Karpas-422 (cell line): ENCODE measurements at places on chromosomes 16 and 17.

- peak; percentile 62 for DNase-seq
Observed at GRCh38 chr17:3691617-3692067, 4.3 kb downstream of the P2RX5 start.

DNA sequence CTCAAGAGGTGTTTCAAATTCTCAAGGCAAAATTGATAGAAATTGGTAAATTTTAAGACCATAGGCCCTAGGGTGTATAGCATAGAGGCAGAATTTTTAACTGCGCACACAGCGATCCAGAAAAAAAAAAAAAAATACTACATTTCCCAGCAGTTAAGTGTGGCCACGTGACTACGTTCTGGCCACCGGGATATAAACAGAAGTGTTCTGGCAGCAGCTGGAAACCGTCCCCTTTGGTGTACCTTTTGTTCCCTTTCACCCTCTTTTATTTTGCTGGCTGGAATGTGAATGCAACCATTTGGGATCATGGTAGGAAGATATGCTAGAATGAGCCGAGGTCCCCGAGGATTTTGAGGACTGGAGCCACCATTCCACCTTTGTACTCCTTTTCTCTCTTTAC lies 52.7 kb upstream of the AKAP1 start:
- DNase-seq: no peak

DNA sequence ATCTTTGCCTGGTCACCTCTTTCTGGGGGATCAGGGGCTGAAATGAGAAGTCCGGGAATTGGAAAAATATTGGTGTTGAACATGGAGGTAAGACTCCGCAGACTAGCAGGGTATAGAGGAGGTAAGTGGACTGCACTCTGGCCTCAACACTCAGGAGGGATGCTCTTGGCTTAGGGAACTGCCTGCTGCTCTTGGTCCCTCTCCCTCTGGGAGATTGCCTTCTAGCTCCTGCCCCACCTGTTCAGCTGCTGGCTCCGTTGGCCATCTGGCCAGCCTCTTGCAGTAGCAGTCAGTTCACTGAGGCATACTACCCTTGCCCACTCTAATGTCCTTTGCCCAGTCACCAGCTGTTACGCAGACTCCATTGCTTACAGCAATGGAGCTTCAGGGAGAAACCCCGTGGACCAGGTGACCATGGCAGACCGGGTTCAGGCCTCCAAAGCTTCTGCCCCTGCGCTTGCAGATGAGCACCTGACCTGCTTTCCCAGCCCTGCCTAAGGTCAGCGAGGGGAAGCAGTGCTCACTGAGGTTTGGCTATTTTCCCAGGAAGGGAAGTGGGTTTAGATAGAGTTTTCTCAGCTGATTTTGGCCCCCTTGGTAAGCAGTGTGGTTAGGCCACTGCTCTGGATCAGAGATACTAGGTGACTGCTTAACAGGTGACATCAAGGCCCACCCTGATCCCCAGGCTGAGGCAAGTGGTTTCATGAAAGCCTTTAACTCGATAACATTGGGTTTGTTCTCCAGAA lies 11.9 kb downstream of the CDK5RAP3 start:
- DNase-seq: no peak

- DNase-seq: no peak
Observed at GRCh38 chr17:63984236-63984635, 11.5 kb upstream of the SCN4A start.

- no peak for DNase-seq
Observed at GRCh38 chr16:2388875-2389433, 40.3 kb upstream of the CCNF start.

DNA sequence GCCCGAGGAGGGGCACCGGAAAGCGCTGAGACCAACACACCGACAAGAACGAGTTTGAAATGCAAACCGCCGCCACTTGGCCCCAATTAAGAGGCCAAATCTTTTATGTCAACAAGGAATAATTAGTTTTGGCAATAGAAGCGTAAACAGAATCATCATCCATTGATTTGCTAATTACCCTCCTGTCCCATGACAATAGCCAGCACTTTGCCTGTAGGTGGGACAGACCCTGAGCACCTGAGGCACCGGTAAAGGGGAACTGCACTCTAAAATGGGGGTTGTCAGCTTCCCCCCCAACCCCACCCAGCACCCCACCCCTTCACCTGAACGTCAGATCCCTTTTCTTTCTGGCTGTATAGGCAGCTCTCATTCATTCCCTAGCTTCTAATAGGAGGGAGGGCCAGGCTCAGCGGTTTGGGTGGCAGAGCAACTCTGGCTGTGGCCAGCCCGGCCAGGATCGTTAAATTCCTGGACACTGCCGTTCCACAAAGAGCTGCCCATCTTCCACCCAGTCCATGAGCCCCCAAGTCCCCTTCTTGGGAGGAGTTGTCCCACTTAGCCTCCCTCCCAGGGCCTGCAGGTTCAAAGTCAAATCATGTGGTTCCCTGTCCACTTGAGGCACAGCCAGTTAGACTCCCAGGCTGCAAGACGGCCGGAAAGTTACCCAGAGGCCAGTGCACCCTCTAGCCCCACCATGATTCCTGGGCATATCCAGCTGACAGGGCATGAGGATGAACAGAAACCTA lies 45.8 kb downstream of the WNT3 start:
- DNase-seq: no peak

DNA sequence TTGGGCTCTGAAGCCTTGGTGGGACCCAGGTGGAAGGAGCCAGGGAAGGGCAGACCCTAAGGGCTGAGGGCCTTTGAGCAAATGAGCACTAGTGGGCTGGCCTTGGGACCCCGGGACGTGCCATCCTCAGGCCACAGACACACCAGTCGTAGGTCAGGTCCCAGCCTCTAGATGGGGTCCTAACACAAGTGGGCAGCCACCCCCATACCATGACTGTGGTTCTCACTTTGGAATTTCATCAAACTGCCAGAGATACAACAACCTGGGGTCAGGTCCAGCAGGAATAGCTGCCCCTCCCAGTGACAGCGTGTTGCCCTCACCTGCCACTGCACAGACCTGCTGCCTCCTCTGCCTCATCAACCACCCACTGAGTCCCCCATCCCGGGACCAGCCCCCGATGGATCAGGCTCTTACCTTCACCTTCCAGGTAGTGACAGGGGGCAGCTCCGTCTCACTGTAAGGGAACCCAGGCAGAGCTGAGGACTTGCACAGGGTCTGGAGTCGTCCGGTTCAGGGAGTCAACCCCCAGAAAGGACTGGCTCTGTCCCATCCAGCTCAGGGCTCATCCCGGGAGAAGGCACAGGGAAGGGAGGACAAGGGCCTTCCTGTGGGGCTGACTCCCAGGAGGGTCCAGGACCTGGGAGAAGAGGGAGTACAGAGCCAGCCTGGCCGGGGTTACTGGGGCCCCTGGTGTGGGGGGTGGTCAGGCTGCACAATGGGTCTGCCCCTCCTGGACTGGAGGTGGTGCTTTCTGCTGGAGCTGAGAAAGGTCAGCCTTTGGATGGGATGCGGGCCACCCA lies 40.0 kb downstream of the LGALS9 start:
- DNase-seq: no peak

DNA sequence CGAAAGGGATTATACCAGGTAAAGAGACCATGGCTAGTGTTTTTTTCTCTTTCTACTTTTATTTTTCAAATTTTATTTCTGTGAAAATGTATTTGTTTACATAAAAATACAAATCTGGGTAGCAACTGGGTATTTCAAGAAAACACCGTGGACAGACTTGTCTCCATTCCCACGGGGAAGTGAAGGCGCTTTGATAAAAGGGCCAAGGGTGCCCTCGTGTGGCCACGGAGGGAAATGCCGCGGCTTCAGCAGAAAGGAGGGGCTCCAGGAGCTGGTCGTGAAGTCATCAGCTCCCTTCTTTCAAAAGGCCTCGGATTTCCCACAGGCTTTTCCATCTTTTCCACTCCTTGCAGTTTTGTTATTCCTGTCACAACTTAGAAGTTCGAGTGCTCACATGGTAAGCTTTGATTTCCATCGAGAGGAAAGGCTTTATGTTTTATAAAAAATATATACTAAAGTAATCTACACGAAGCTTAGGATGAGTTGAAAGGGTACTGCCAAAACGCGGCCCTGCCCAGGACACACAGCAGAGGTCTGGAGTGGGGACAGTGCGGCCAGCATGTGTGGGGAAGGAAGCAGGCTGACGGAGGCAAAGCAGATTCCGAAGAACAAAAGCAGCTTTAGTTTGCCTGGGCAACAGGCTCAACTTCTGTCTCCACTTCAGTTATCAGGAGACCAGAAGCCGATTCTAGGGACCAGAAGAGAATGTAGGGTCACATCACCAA lies 15.3 kb upstream of the MNT start:
- DNase-seq: peak; percentile 94

- no peak for DNase-seq
Observed at GRCh38 chr17:57391076-57391825, 134.9 kb downstream of the MSI2 start.

DNA sequence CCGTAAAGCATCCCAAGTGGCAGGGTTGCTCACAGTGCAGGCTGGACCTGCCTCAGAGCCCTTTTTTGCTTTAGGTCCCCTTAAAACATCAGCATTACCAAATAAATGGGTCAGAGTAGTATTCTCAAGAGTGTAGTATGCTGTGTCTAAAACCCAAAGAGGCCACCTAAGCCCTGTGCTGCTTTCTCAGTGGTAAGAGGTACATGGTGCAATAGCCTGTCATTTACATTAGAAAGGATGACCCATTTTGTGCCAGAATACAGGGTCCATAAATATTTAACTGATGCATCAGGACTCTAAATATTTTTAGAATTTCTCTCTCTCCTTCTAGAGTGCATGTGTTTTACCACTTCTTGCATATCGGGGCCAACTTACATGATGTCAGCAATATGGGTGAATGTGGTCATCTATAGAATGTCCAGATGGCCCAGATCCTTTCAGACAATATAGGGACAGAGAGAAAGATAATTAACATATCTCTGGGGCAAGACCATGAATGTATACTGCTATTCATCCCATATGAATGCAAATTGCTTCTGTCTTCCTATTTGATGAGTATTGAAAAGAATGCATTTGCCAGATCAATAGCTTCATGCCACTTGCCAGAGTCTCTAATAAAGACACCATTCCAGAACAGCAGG lies 329.2 kb downstream of the PMP22 start:
- no peak for DNase-seq

DNA sequence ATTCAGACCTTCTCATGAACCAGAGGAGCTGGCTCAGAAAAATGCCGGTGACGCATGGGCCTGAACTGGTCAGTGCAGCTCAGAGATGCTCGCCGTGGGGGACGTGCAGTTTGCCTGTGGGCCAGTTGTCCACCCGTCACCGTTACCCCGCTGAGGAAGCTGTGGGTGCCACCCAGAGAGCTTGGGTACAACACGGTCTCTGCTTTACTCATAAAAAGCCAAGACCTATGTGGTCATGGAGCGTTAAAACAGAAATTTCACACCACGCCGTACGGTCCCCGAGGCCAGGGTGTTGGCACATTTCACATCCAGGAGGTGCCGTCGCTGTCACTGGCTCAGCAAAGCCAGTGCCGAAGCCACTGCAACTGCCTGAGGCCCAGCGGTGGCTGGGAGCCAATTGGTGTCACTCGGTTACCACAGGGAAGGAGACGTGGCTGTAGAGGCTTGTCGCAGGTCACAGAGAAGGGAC lies 120.9 kb downstream of the METRNL start:
- DNase-seq: no peak

DNA sequence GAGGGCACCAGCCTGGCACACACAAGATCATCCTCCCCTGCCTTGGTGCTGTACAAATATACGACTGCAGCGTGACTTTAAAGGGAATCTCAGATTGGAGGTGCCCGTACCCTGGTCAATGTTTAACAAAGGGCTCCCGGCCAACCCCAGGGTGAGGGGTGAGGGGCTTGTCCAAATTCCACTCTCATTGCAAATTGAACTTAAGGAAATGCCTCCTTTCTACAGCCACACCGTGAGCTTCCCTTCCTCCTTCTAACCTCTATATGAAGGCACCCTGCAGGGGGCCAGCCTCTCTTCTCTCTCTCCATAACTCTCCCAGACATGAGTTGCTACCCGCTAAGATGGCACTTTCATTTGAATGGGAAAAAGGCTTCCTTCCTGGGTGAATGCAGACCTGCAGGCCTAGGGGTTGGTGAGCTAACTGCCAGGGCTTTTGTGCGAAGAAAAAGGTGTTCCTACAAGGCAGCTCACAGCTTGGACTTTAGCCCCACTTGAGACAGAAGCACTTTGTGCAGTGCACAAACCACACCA lies 76.6 kb downstream of the IRF8 start:
- DNase-seq: no peak

DNA sequence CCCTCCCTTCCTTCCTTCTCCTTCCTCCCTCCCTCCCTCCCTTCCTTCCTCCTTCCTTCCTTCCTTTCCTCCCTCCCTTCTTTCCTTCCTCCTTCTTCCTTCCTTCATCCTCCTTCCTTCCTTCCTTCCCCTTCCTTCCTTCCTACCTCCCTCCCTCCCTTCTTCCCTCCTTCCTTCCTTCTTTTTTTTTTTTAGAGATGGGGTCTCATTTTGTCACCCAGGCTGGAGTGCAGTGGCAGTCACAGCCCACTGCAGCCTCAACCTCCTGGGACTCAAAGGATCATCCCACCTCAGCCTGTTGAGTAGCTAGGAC lies 44.6 kb downstream of the COX4I1 start:
- no peak for DNase-seq
